ENCODE measurements at places on chromosomes 7 and 10. TPM values are rescaled to one million over a fixed set of nuclear protein-coding genes. Genes with fewer than 3 reads are reported as not detected.

GRCh38 chr7:79050603-79051002, 402.9 kb downstream of the MAGI2 start:
- DNase-seq, result no peak

DNA sequence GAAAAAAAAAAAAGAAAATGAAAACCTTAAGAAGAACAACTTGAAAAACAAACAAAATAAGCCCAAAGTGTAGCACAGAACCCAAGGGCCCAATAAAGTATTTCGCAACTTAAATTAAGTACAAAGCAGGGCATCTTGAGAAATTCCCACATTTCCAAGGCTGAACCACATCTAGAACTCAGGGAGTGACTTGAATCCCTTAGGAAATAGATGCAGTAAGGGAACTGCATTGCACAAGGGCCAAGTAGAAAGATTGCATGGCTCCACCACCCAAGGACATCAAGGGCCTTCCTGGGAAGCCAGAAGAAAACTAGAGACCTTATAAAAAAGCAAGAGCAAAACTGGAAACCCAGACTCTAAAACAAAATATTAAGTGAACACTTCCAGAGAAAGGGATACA, 352.7 kb downstream of the CXCL12 start:
- DNase-seq, result no peak

GRCh38 chr7:157711353-157711888, 374.6 kb downstream of the DNAJB6 start:
- peak; percentile 81 for DNase-seq

GRCh38 chr7:45889367-45890067, 1.2 kb downstream of the IGFBP1 start:
- DNase-seq, result no peak

- no peak for DNase-seq
Observed at GRCh38 chr7:130939321-130940095, 205.5 kb upstream of the KLF14 start.

- no peak for DNase-seq
Observed at GRCh38 chr7:133778472-133778871, 348.7 kb upstream of the LRGUK start.

DNA sequence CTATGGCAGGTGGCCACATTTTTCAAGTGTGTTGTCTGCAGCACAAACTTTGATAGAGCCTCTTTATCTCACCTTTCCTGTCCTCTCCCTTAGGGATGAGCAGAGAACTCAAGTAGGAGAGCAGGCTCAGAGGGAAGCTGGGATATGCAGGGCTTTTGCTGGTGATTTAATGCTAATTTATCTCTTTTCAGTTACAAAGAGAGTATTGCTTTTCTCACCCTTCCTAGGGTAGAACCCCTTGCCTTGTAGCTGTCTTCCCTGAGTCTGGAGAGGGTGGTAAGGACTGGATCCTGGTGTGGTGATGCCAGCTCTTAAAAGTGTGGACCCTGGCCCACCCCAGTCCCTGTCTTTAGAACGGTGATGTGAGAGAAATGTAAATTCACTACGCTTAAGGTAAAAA, 1061.4 kb downstream of the TYW1 start:
- DNase-seq, result no peak

- no peak for DNase-seq
Observed at GRCh38 chr10:65416094-65416493, 1509.7 kb upstream of the LRRTM3 start.

- DNase-seq, result no peak
Observed at GRCh38 chr10:101214446-101215396, 14.5 kb downstream of the LBX1 start.

DNA sequence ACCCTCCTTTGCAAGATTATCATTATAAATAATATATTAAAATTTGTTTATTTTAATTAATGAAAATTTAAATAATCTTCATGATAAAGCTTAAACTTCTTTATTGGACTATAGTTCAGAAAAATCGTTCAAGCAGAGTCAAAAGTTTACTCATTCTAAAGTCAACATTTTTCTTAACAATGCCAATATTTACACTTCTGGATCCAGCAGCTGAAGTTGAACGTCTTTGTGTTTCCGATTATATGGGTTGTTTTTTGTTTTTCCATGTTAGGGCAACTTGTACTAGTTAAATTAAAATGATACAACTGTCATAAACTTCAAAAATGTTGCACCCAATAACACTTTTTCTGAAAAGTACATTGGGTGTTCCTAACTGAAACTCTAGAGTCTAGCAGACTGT, 43.8 kb downstream of the GRB10 start:
- DNase-seq, result no peak

- no peak for DNase-seq
Observed at GRCh38 chr10:11035301-11035991, 17.8 kb downstream of the CELF2 start.

Gene RHEB
- total RNA-seq, result 123 TPM

Gene ACTL6B
- not detected for total RNA-seq

Gene HTR7
- total RNA-seq, result 0.32 TPM

All from chondrocyte (in vitro differentiated cells).